ENCODE measurements at places on chromosomes 7 and 10. TPM values are rescaled to one million over a fixed set of nuclear protein-coding genes. Genes with fewer than 3 reads are reported as not detected.

RET gene
- polyA plus RNA-seq, result not detected

SEMA3C gene
- 12.3 TPM for polyA plus RNA-seq

ANKRD30A gene
- not detected for polyA plus RNA-seq

PNPLA8 gene
- 8.6 TPM for polyA plus RNA-seq

DNA sequence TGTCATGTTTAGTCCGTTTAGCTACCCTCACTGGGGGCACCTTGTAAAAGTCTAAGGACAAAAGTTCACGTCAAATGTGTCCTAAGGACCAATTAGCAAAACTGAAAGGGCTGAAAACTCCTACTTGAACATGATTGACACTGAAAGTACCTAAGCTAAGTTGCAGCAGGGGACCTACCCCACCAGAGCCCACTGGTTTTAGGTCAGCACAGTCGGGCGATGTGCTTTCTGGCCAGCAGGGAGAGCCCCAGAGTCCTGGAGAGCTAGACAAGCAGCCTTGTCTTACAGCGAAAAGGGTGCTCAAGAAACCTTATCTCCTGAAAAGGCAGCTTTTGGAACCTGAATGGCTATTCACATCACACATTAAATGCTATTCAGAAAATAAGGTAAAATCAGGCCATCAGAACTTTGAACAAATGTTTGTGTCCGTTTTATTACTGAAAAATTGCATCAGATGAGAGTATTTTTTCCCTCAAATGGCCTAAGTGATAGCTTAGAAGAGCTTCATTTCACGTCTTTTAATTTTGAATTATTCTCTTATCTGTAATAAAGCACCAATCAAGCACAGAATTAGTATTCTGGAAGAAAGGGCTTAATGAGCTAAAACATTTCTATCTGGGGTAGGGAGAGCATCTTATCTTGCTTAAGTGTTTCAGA lies 52.2 kb upstream of the MKI67 start:
- no peak overlapping the region for H3K4me3 ChIP-seq
- DNase-seq, result peak; percentile 35
- H3K36me3 ChIP-seq, result no peaks in the 10 kb centered on the region
- no peak overlapping the region for H3K27ac ChIP-seq

- H3K4me3 ChIP-seq, result no peak overlapping the region
- no peaks in the 10 kb centered on the region for H3K4me1 ChIP-seq
- H3K36me3 ChIP-seq, result no peaks in the 10 kb centered on the region
- no peak for DNase-seq
- H3K27ac ChIP-seq, result no peak overlapping the region
Measured at GRCh38 chr7:93889261-93889660, 1.3 kb downstream of the TFPI2 start.

GRCh38 chr10:30866896-30867295 lies 164.8 kb downstream of the ZNF438 start:
- H3K4me1 ChIP-seq, result no peaks in the 10 kb centered on the region
- H3K4me3 ChIP-seq, result no peak overlapping the region
- no peak for DNase-seq
- H3K27ac ChIP-seq, result no peak overlapping the region
- no peaks in the 10 kb centered on the region for H3K27me3 ChIP-seq
